Activated naive CD8-positive, alpha-beta T cell treated with anti-CD3 and anti-CD28 coated beads, Interleukin-2, amount 50 U/mL, for 24 hours (primary cell): ENCODE measurements at places on chromosomes 6 and 20.

DNA sequence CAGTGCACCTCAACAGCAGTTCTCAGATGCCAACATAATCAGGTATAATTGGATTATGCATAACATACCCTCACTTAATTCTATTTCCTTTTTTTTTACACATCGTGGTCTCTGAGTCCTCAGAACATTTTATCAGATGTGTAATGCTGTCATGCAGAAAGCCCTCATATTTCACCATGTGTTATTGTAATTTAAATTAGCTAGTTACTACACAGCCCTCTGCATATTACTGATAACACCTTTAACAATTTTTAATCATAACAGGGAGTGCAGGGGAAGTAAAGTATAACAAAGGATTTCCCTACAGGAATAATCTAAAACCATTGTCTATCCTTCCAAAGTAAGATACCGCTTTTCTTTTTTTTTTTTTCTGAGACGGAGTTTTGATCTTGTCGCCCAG, 91.9 kb upstream of the CCDC28A start:
- H3K36me3 ChIP-seq: no peaks in the 10 kb centered on the region
- DNase-seq: no peak
- peaks cover 4% of the 10 kb centered on the region for H3K27me3 ChIP-seq

GRCh38 chr20:32483351-32484224, 101.5 kb downstream of the NOL4L start:
- peaks cover 29% of the 10 kb centered on the region for H3K4me1 ChIP-seq
- H3K27me3 ChIP-seq: no peaks in the 10 kb centered on the region
- peak; percentile 66 for DNase-seq
- H3K27ac ChIP-seq: peak overlapping the region; percentile 56
- peak overlapping the region; percentile 74 for H3K4me3 ChIP-seq
- peaks cover 6% of the 10 kb centered on the region for H3K36me3 ChIP-seq

GRCh38 chr6:156098839-156099238, 643.2 kb upstream of the NOX3 start:
- no peak for DNase-seq
- peaks cover 2% of the 10 kb centered on the region for H3K36me3 ChIP-seq
- H3K4me3 ChIP-seq: no peak overlapping the region
- no peaks in the 10 kb centered on the region for H3K4me1 ChIP-seq

DNA sequence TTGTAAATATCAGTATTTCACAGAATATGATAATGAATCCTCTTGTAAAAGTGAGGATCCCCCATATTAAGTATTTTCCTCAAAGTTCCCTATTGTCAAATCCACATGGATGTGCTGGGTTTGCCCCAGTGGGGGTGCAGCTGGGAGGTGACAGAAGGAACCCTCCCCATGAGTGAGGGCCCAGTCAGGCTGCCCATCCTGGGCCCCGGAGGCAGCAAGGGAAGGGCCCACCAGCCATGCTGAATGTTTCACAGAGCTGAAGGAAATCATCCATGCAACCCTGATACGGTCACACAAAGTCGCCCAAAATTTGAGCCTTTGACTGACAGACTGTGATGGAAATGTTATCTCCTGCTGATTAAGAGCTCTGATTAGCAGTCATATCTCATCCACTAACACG, 39.7 kb downstream of the FRMD1 start:
- H3K27me3 ChIP-seq: peaks cover 27% of the 10 kb centered on the region
- H3K27ac ChIP-seq: no peak overlapping the region
- peaks cover 7% of the 10 kb centered on the region for H3K36me3 ChIP-seq
- no peaks in the 10 kb centered on the region for H3K4me1 ChIP-seq
- DNase-seq: no peak

- no peak overlapping the region for H3K27ac ChIP-seq
- no peaks in the 10 kb centered on the region for H3K36me3 ChIP-seq
- no peaks in the 10 kb centered on the region for H3K4me1 ChIP-seq
Observed at GRCh38 chr6:71385111-71385822, 96.7 kb downstream of the OGFRL1 start.

GRCh38 chr6:141077355-141078333, 1055.1 kb upstream of the GJE1 start:
- no peak overlapping the region for H3K4me3 ChIP-seq
- H3K4me1 ChIP-seq: no peaks in the 10 kb centered on the region
- H3K27me3 ChIP-seq: no peaks in the 10 kb centered on the region
- H3K36me3 ChIP-seq: no peaks in the 10 kb centered on the region
- H3K27ac ChIP-seq: no peak overlapping the region

GRCh38 chr6:148873868-148874267, 127.0 kb downstream of the UST start:
- H3K4me3 ChIP-seq: no peak overlapping the region
- H3K36me3 ChIP-seq: no peaks in the 10 kb centered on the region
- H3K27me3 ChIP-seq: no peaks in the 10 kb centered on the region
- peaks cover 5% of the 10 kb centered on the region for H3K4me1 ChIP-seq

DNA sequence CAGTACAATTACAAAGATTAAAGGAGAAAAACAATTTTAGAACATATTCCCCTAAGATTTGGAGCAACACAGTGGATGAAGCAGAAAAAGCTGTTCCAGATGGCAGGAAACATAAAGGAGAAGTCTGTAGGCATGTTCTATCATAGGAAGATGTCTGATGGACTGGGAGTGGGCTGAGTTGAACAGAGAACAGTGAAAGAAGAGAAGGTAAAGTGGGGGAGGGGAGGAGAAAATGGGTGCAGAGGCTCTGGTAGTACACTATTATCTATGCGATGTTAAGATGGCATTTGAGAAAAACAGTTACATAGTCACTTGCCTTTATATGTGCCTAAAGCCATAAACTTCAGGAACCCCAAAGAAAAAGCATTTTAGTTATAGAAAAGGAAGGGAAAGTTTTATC, 4.2 kb upstream of the PHIP start:
- H3K4me1 ChIP-seq: peaks cover 16% of the 10 kb centered on the region
- no peak overlapping the region for H3K4me3 ChIP-seq
- H3K27me3 ChIP-seq: peaks cover 30% of the 10 kb centered on the region
- H3K27ac ChIP-seq: no peak overlapping the region
- no peaks in the 10 kb centered on the region for H3K36me3 ChIP-seq
- DNase-seq: no peak

DNA sequence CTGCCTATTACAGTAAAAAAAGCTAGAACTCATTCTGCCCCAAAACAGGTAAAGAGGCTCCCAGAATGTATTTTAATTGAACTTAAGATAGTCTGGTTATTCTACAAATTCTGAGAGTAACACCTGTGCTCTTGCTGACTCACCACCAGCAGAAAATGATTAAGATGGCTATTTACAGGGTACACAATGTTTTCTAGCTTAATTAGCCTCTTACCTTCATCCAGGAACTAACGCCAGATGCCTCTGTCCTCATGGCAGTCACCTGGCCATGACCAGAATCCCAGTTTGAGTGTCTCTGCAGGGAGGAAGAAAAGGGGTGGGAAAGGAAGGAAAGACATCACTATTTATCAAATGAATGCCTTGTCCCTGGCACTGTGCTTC, 31.3 kb upstream of the PPP1R3G start:
- peaks cover 4% of the 10 kb centered on the region for H3K4me1 ChIP-seq
- DNase-seq: no peak
- H3K36me3 ChIP-seq: peaks cover 9% of the 10 kb centered on the region
- H3K27ac ChIP-seq: no peak overlapping the region
- no peak overlapping the region for H3K4me3 ChIP-seq

DNA sequence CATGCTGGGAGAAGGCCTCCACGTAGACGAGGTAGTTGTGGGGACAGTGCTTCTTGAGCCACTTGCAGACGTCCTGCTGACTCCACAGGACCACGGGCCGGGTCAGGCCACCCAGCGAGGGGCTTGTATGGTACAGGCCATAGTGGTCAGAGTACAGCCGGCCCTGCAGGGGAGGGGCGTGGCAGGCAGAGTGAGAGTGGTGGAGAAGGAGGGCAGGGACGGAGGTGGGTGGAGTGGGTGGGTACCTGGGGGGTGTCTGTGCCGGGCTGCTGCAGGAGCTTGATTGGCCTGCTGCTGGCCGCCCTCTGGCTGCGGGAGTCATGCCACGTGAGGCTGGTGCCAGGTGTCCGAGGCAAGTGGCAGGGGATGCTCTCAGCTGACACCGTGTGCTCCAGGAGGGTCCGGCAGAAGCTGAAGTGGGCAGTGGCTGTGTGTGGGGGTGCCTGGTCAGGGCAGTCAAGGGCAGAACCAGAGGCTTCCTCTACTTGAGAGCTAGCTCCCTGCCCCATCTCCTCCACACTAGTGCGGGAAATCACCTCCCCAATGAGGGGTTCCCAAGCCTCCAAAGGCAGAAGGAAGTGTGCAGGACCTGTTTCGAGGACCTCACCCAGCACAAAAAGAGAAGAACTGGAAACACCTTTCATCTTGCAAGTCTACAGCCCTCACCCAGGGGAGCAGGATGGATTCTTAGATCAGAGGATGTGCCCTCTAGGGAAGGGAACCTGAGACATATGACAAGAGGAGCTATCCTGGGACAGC, 2.3 kb downstream of the SAMD10 start:
- no peak for DNase-seq
- peaks cover 54% of the 10 kb centered on the region for H3K4me1 ChIP-seq
- H3K27ac ChIP-seq: peak overlapping the region; percentile 84
- H3K27me3 ChIP-seq: no peaks in the 10 kb centered on the region

DNA sequence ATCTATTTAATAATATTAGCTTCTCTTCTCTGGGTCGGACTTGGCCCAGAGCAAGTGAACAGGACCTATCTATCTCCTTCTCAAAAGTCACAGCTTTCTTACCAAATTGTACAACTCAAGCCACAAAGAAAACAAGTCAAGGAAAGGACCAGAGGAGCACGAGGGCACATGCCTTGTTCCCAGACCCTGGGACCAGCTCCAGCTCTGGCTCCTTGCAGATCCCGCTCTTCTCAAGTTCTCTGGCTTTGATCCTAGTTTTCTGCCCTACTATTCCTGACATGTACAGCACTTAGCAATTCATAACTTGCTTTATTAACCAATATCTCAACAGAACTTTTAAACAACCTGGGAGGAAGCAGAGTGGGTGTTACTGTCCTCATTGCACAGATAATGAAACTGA, 185.9 kb downstream of the ESR1 start:
- H3K4me3 ChIP-seq: no peak overlapping the region
- DNase-seq: no peak
- no peaks in the 10 kb centered on the region for H3K4me1 ChIP-seq
- H3K27me3 ChIP-seq: peaks cover 4% of the 10 kb centered on the region
- no peak overlapping the region for H3K27ac ChIP-seq

DNA sequence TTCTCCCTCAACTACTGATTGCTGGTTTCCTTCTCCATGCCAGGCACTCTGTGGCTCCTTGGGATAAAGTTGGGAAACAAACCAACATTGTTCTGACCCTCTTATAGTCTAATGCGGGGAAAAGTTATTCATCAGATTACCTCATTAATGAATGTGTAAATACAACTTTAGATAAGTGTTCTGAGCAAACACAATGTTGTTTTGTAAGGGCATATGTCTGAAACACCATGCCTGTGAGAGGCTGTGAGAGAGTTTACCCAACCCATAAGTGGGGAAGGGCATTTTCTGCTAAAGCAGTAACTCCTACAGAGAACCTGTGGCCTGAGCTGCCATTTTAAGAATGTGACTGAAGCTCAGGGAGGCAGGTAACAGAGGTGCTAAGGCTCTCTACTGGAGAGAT, 283.5 kb downstream of the KHDC1L start:
- H3K4me1 ChIP-seq: peaks cover 2% of the 10 kb centered on the region
- no peak overlapping the region for H3K27ac ChIP-seq
- no peaks in the 10 kb centered on the region for H3K36me3 ChIP-seq
- DNase-seq: no peak
- H3K4me3 ChIP-seq: no peak overlapping the region

GRCh38 chr20:19794941-19795340, 36.9 kb downstream of the RIN2 start:
- H3K4me3 ChIP-seq: no peak overlapping the region
- H3K27ac ChIP-seq: no peak overlapping the region
- no peaks in the 10 kb centered on the region for H3K4me1 ChIP-seq
- peaks cover 2% of the 10 kb centered on the region for H3K27me3 ChIP-seq
- no peak for DNase-seq

- no peak for DNase-seq
- no peaks in the 10 kb centered on the region for H3K36me3 ChIP-seq
- H3K27me3 ChIP-seq: no peaks in the 10 kb centered on the region
Observed at GRCh38 chr20:53597521-53598120, 4.0 kb upstream of the ZNF217 start.

DNA sequence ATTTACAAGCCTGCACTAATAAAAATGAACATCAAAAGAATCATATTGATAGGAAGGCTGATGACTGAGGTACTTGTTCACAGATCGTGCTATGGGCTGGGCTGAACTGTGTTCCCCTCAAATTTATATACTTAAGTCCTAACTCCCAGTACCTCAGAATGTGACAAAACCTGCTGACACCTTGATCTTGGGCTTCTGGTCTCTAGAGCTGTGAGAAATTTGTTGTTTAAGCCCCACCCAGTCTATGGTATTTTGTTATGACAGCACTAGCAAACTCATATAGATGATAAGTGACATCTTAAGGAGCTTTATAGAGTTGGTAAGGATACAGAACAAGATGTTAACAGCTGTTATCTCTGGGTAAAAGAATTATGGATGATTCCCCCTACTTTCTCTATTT, 13.8 kb downstream of the UBE2V1 start:
- H3K4me3 ChIP-seq: no peak overlapping the region
- H3K36me3 ChIP-seq: peaks cover 42% of the 10 kb centered on the region
- peaks cover 53% of the 10 kb centered on the region for H3K4me1 ChIP-seq
- DNase-seq: no peak

DNA sequence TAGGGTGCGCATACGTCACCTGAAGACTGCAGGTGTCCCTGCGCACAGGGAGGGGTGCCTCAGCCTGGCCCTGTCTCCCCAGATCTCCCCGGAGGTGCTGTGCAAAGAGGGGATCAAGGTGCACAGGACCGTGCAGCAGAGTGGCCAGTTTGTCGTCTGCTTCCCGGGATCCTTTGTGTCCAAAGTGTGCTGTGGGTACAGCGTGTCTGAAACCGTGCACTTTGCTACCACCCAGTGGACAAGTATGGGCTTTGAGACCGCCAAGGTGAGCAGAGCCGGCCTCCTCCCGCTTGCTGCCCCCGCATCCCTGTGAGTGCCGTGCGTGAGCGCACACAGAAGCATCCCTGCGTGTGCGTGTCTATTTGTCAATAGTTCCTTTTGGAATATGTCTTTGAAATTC, 150.7 kb downstream of the DTNBP1 start:
- DNase-seq: no peak
- H3K36me3 ChIP-seq: peaks cover 47% of the 10 kb centered on the region
- H3K27ac ChIP-seq: peak overlapping the region; percentile 11
- peaks cover 3% of the 10 kb centered on the region for H3K4me1 ChIP-seq
- no peak overlapping the region for H3K4me3 ChIP-seq
- H3K27me3 ChIP-seq: no peaks in the 10 kb centered on the region

DNA sequence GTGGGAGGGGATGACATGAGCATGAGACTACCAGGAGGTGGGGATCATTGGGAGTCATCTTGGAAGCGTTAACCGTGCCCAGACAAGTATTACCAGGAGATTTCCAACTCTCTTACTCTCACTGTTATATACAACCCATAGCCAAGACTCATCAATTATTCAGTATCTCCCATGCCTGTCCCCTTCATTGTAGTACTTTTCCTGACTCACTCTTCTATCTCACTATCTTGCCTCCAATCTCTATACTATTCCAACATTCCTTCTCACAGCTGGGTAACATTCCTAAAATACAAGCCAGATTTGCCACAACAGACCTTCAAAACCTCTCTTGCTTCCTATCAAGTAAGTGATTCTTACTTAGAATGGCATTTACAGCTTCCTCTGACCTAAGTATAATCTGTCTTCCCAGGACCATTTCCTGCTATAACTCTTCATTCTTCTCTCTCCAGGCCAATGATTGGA, 226.3 kb upstream of the SMLR1 start:
- no peak overlapping the region for H3K27ac ChIP-seq
- H3K4me1 ChIP-seq: peaks cover 38% of the 10 kb centered on the region
- DNase-seq: no peak
- H3K27me3 ChIP-seq: no peaks in the 10 kb centered on the region
- no peak overlapping the region for H3K4me3 ChIP-seq
- H3K36me3 ChIP-seq: no peaks in the 10 kb centered on the region

GRCh38 chr20:36273414-36274180, 32.5 kb upstream of the DLGAP4 start:
- no peaks in the 10 kb centered on the region for H3K4me1 ChIP-seq
- H3K36me3 ChIP-seq: no peaks in the 10 kb centered on the region
- peaks cover 7% of the 10 kb centered on the region for H3K27me3 ChIP-seq
- no peak overlapping the region for H3K4me3 ChIP-seq
- DNase-seq: peak; percentile 13
